SJSA1 (cell line): ENCODE measurements at places on chromosomes 7 and 10.

DNA sequence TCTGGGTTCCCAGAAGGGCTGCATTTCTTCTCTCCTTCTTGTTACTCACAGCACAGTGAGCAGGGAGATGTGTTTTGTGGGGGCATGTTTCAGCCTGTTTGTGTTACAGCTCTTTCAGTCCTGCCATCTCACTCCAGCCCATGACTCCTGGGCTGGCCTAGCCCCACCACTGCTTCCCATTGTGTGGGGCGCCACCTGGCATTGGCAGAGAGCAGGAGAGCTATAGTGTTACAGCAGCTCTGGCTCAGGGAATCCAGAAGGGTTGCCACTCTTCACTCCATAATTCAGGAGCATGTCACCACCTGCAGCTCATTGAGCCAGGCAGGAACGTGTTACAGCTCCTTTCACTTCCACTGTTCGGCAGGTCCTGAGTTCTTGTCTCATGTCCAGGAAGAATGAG lies 30.0 kb downstream of the CLDN12 start:
- DNase-seq, result no peak

- DNase-seq, result peak; percentile 79
Observed at GRCh38 chr7:2873686-2874551, 29.8 kb upstream of the GNA12 start.

DNA sequence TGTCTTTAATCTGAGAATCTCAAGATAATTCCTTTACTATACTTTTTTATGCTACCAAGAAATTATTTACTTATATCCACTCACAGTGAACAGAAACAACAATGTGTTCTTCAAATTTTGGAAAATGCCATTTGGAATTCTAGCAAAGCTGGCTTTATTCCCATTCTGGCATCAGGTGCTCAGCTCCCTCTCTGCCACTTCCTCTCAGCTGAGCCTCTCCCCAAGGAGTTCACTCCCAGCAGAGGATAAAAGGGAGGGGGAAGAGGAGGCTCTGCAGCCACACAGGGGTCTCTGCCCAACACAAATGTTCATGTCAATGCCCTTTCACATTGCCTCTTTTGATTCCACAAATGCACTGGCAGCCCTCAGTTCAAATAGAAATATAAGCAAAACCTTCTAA lies 116.9 kb downstream of the CPEB3 start:
- no peak for DNase-seq

DNA sequence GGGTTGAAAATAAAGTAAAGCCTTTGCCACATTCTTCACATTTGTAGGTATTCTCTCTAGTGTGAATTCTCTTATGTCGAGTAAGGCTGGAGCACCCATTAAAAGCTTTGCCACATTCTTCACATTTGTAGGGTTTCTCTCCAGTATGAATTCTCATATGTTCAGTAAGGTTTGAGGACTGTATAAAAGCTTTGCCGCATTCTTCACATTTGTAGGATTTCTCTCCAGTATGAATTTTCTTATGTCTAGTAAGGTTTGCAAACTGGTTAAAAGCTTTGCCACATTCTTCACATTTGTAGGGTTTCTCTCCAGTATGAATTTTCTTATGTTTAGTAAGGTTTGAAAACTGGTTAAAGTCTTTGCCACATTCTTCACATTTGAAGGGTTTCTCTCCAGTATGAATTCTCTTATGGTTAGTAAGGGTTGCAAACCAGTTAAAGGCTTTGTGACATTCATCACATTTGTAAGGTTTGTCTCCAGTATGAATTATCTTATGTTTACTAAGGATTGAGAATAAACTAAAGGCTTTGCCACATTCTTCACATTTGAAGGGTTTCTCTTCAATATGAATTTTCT lies 41.4 kb downstream of the ZNF680 start:
- no peak for DNase-seq

DNA sequence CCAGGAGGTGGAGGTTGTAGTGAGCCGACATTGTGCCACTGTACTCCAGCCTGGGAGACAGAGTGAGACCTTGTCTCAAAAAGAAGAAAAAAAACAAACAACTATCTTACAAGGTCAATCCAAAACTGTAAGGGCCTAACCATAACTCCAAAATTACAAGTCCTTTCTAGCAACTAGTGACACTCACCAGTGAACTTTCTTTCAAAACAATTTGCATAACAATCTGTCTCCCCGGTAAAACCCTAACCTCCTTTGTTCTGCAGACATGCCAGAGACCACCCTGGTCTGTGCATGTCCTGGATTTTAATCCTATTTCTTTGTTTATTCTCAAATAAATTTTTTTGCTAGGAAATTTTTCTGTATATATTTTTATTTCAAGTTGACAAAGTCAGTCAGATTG lies 68.1 kb downstream of the EXOC6 start:
- DNase-seq, result no peak

GRCh38 chr7:137305901-137306621 lies 37.5 kb downstream of the PTN start:
- no peak for DNase-seq

GRCh38 chr7:72710983-72711382 lies 117.0 kb downstream of the TYW1B start:
- DNase-seq, result no peak

- DNase-seq, result no peak
Observed at GRCh38 chr7:47737601-47738000, 155.7 kb upstream of the TNS3 start.

GRCh38 chr10:70274643-70275042 lies 9.2 kb downstream of the NPFFR1 start:
- no peak for DNase-seq

DNA sequence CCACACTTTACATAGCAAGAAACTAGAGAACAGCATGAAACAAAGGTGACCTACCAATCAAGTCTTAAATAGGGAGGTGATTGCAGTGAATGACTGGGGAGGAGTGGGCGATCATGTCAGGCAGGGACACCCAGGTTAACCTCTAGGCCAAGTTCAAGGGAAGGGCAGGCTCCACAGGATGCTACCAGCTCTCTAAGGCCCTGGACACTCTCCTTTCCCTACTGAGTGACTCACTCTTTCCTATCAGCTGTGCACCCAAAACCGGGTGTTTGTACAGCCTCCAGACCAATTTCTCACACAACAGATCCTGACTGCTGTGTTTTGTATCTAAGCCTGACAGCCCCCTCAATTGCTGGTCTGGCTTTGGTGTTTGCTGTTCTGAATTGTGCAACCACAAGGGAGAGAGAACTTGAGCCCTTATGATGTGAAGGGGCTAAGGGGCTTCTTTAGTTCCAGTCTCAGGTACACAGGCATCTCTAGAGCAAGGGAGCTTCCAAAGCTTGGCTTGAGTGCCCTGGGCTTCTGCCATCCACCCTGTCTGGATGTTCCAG lies 107.8 kb downstream of the TBXAS1 start:
- DNase-seq, result no peak

DNA sequence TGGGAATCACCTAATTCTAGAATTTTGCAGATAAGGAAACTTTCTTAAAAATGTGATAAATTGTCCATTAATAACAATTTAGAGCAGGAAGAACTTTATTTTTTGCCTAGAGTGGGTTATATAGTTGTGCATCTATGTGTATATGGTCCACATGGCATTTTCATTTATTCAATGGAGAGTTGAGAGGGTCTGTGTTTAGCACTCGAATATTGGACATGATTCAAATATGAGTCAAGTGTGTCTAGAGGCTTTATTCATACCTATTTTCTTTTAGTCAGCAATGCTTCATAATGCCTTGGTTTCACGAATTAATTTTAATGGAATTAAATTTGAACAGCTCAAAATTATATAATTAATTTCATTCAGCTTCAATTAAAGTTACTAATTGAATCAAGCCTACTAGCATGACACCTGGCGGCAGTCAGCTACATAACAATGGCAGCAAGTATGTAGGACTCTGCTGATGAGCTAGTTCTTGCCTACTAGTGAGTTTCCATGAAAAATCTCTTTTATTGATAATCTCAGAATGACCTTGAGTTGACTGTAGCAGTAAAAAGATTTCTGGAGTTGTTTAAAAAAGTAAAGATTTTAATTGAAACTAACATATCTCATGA lies 17.7 kb downstream of the MDFIC start:
- DNase-seq, result no peak

DNA sequence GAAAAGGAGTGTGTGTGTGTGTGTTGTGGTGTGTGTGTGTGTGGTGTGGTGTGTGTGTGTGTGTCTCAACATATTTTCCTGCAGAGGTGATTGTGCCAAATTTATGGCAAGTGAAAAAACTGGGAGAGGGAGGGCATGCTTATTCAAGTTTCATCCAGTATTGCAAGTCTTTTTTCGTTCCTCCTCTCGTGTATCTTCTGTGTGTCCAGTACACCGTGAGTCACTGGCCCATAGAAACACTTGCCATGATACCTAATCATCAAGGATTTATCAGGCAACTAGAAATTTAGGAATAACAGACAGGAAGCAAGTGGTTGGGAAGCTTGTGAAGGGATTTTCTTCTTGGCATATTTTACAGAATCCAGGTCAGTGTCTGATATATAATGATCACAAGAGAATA lies 820.5 kb downstream of the GATA3 start:
- DNase-seq, result no peak

GRCh38 chr7:91302794-91303193 lies 38.6 kb downstream of the FZD1 start:
- no peak for DNase-seq

DNA sequence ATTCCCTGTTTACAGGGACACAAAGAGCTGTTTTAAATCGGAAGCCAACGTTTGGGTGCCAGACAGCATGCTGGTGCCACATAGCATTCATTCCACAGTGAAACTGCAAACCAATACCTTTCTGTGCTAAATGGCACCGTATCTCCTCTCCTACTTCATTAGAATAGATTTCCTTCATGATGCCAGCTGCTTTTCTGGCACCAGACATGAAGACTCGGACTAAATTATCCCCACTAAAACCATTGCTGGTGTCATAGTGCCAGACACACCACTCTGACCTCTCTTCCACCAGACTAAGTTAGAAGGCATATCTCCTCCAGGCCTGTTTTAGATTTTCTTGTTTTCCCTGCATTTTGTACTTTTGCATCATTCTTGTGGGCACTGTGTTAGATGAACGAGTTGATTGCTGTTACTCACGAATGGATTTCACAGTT lies 155.1 kb downstream of the ETV1 start:
- no peak for DNase-seq

DNA sequence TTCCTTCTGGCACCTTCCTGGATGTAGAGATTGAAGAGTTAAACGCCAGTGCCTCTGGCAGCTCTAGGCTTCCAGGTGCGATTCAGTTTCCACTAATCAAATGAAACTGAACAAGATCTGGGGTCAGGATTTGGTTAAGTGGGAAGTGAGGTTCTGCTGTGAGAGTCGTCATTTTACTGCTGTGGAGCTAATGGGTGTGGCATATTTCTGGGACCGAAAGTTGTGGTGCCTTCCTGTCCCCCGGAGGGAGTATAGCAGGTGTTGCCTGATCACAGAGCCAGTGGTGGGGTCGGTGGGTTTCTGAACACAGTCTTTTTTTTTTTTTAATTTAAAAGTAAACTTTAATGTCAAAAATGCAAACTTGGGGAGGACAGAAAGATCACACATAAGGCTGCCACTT lies 37.0 kb upstream of the JAKMIP3 start:
- no peak for DNase-seq

- DNase-seq, result no peak
Observed at GRCh38 chr7:32479574-32480200, 10.5 kb downstream of the LSM5 start.

DNA sequence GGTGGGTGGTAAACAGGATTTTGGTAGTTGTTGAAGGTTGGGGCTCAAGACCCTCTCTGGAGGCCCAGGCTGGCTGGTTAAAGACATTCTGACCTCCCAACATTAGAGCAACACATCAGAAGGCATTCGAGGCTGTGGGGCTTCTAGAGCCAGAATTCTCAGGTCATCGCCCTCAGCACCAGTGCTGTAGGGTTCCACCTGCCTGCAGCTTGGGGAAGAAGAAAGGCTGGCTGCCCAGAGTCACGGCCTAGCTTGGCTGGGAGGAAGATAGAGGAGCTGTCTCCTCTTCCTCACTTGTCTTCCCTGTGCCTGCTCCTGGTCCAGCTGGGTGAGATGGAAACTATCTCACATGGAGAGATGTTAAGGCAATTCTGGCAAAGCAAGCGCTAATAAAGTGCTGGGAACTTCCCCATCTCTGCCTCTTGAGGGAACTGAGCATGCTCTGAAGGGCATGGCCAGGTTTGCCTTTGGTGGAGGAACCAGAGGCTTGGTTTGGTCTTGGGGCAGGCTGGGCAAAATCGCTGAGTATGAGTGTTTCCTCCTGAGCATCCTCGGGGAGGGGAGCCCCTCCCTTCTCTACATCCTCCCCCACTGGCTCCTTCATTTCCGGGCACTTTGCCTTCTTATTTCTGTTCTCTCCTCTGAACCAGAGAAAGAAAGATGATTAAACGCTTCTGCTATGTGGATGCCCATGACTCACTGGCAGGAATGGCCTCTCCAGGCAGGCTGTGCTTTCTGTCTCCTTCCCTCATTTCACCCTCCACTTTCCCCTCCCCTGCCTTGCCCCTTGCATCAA lies 509.0 kb upstream of the PODXL start:
- peak; percentile 97 for DNase-seq

DNA sequence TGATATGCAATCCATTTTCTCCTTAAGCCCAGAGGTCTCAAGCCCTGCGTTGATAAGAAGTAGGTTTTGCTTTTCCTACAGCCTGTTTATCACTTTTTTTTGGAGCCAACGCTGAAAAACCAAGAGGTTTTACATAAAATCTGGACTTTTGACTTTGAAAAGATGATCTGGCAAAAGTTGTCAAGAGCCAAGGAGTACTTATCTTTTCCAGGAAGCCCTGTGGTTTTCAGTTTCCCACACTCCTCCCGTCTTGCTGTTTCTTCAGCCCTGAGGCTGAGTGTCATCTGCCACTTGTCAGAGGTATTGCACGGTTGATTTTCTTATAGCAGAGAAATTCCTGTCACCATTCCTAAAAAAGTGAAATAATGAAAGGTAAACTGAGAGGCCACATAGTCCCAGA lies 108.7 kb downstream of the TYW1 start:
- no peak for DNase-seq

GRCh38 chr7:102436118-102436517 lies 2.7 kb downstream of the ORAI2 start:
- DNase-seq, result no peak

DNA sequence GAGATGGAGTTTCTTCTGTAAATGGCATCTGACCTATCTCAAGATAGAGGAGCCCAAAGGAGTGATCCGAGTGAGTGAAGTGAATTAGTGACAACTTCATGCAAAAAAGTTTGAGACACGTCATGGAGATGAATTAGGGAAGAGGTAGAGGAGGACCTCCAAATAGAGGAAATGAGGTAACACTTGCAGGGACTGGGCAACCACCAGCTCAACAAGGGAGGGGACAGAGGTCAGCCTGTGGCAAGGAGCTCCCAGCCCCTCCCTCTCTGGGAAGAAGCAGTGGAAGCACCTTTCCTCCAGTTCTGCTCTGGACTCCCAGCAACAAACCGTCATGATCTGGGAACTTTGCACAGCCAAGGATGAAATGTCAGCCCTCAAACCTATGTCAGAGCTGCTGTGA lies 83.5 kb upstream of the IKZF1 start:
- DNase-seq, result no peak

GRCh38 chr10:52314822-52315552 lies 906 bp downstream of the DKK1 start:
- peak; percentile 58 for DNase-seq

DNA sequence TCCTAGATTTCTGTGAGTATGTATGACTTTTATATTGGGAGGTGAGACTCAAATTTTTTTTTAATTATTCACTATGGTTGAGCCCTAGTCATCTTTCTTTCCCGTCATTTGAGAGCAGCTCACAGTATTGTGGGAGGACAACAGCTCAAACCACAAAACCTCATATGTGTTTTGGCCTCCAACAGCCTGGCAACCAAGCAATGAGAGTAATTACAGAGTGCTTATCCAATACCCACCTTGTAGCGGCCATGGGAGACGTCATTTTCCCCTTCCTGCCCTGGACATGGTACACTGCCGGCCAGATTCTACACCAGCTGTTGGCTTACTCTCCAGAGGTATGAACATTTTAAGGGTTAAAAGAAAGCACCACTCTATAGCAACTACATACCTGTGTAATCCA lies 49.1 kb downstream of the DOCK4 start:
- DNase-seq, result no peak
